Mammary epithelial cell (primary cell): ENCODE measurements at places on chromosomes 7 and 10. TPM values are rescaled to one million over a fixed set of nuclear protein-coding genes. Genes with fewer than 3 reads are reported as not detected.

DNA sequence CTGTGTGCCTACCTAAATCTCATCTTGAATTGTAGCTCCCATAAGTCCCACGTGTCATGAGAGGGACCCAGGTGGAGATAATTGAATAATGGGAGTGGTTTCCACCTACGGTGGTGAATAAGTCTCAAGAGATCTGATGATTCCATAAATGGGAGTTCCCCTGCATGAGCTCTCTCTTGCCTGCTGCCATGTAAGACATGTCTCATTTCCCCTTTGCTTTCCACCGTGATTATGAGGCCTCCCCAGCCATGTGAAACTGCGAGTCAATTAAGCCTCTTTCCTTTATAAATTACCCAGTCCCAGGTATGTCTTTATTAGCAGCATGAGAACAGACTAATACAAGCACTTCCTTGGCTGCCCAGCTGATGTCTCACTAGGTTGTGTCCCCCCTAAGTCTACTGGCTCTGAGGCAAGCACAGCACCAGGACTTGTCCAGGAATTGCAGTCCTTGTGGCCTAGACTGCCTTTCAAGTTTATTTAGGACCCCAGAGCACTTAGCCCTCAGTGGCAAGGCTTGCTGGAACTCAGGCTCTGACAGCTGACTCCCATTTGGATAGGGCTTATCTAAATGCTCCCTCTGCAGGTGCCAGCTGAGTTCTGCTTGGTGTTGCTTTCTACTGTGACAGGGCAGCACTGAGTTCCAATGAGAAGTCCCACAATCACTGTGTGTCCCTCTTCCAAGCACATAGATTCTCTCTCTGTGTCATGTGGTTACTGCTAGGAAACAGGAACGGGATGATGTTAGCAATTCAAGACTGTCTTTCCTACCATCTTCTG, 59.0 kb upstream of the TAS2R16 start:
- peak; percentile 27 for DNase-seq

- DNase-seq = no peak
Observed at GRCh38 chr10:131848296-131848695, 52.5 kb upstream of the PPP2R2D start.

- peak; percentile 58 for DNase-seq
Observed at GRCh38 chr10:99917963-99918825, 91.6 kb downstream of the DNMBP start.

DNA sequence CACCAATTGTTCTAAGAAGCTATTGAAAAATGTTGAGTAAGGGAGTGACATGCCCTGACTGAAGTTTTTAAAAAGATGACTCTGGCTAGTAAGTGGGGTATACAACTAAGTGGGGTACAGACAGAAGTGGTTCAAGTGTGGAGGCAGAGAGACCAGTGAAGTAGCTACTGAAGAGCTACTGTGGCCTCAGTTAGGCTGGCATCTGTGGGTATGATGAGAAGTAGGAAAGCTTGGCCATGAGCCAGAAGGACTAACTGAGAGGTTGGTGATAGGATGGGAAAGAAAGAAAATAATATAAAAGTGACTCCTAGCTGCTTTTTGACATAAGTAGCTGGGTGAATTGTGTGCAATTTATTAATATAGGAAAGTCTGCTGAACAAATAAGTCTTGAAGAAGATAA, 176.6 kb downstream of the SEMA3D start:
- no peak for DNase-seq

Gene NUTM2D
- polyA plus RNA-seq = 1.7 TPM

Gene FOXP2
- polyA plus RNA-seq = not detected

Gene PRKCQ
- polyA plus RNA-seq = 8.2 TPM
